Activated CD4-positive, alpha-beta T cell treated with anti-CD3 and anti-CD28 coated beads, Interleukin-10, Interleukin-2, amounts not matched to agents 100 ng/mL and 50 ng/mL, durations not matched to agents 16 hours and 8 hours (primary cell): ENCODE measurements at places on chromosomes 16 and 17.
A peak's percentile ranks its signal among the peaks of the same experiment; 100 is the strongest.

GRCh38 chr17:9367156-9367555 is 208.5 kb downstream of the STX8 start:
- DNase-seq, result no peak

GRCh38 chr17:31156326-31156725 is 61.5 kb downstream of the NF1 start:
- DNase-seq, result no peak

GRCh38 chr16:85825326-85825725 is 25.8 kb downstream of the COX4I1 start:
- DNase-seq, result no peak

GRCh38 chr17:49000943-49001342 is 3.8 kb downstream of the IGF2BP1 start:
- no peak for DNase-seq

DNA sequence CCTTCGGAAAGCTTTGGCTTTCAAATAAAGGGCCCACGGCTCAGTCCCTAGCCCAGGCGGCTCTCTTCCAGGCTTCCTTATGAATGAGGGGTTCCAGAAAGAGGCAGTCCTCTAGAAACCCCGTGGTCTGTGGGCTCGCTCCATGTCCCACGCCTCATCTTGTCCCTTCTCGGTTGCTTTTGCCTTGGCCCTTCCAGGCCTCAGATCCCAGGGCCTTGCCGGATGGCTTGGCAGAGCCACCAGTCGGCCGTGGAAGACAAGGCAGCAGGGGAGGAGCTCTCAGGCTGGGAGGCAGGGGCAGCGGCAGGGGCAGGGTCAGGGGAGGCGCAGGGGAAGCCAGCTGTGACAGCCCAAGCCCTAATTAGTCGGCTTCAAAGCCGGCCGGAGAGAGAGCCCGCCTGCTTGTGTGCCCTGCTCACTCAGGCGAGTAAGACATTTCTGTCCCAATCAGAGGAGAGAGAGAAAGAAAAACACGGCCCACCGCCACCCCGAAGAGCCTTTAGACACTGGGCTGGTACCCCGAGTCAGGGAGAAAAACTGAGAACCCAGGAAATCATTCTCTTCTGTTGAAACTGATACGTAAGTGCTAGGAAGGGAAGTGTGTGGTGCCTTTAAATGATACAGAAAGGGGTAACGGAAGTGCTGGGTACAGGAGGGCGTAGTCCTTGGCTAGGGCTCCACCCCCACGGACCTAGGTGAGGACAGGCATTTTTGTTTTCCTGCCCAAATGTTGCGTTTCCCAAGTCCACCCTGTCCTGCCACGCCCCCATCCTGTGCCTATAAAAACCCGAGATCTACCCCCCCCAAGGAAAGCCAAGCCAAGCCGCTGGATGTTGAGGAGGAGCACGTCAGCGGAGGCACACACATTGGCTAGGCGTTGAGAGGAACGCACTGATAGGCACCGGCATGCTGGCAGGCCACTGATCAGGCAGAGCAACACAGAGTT is 27.8 kb upstream of the MEIOC start:
- no peak for DNase-seq

DNA sequence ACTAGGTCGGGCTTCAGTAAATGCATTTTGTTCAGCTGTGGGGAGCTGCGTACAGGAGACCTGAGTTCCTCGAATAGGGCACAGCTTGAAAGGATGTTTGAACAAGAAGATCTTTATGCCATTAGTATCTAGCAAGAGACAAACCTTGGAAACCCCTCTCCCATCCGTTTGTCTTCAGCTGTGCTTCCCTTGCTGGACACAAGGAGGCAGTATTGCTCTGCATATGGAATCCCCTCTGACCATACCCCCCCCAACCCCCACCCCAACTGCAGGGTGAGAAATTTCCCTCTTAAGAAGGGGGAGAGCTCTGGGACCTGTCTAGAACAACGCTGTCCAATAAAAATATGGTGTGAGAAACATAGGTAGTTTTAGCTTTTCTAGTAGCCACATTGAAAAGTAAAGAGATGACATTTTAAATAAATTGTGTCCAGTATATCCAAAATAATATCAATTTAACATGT is 1.6 kb downstream of the MRM1 start:
- peak; percentile 84 for DNase-seq

DNA sequence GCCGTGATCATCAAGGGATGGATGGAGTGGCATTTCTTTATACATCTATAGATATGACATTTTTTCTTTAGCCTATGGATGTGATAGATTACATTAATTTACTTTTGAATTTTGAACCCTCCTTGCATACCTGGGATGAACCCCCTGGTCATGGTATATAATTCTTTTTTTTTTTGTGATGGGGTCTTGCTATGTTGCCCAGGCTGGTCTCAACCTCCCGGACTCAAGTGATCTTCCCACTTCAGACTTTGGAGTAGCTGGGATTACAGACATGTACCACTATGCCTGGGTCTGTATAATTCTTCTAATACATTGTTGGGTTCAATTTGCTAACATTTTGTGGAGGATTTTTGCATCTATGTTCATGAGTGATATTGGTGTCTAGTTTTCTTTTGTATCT is 1.7 kb upstream of the TNS4 start:
- no peak for DNase-seq

GRCh38 chr16:3664187-3664896 is 9.9 kb downstream of the DNASE1 start:
- DNase-seq, result no peak

- no peak for DNase-seq
Observed at GRCh38 chr17:63431939-63432804, 13.9 kb downstream of the CYB561 start.

DNA sequence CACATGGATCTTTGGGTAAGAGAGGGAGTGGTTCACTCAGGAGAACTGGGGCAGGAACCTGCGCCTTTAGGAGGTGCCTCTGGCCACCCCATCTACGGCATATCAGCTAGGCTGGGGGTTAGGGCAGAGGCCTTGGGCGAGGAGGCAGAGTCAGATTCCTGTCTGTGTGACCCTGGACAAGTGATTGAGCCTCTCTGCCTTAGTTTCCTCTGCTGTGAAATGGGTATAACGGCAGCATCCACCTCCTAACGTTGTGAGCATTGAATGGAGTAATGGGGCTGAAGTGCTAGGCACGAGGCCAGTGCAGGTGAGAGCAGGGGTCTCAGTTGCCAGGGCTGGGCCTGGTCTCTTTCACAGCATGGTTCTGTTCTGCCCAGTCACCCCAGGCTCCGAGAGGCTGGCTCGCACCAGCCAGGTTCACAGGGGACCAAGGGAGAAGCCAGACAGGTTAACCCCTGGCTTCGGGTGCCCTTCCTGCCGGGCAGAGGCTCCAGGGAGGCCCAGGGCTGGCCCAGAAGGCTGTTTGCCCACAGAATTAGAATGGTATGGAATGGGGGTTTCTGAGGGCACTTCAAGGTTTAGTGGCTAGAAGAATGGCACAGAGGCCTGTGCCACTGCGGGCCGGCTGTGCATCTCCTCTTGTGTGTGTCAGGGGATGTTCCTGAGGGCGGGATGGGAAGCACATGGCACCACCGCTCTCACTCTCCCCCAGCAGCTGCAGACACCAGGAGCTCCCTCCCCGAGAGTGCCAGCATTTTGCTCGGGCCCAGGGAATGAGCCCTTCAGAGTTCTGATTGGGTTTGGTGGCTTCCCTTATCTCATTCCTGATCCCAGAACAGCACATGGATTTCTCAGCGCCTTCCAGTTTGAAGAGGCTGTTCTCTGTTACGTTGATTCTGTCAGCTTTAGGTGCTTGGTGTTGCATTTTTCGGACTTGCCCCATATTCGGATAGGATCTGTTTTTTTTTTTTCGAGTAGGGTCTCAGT is 23.8 kb downstream of the UNC13D start:
- no peak for DNase-seq

- no peak for DNase-seq
Observed at GRCh38 chr17:15462976-15463772, 4.2 kb downstream of the CDRT4 start.

DNA sequence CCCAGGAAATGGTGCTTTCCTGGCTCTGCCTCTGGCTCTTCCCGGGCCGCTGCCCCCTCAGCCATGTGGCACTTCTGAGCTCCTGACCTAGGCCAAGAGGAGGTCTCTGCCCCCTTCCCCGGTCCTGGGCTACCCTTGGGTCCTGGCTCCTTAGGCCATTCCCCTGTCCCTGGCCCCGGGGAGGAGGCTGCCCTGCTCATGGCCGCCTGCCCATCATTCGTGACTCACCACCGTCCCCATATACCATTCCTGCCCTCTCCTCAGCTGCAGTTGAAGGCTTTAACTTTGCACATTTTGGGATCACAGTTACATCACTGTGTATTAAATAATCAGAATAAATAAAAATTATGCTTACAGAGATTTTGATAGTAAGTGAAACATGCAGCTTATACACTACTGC is 69.0 kb downstream of the GRIN2A start:
- DNase-seq, result no peak

GRCh38 chr16:59212492-59213024 is 478.4 kb upstream of the GOT2 start:
- DNase-seq, result no peak

GRCh38 chr16:81168406-81168805 is 70.1 kb upstream of the BCO1 start:
- no peak for DNase-seq

GRCh38 chr17:59366773-59367656 is 35.6 kb downstream of the YPEL2 start:
- DNase-seq, result no peak

- DNase-seq, result peak; percentile 94
Observed at GRCh38 chr16:14354561-14355351, 275.3 kb downstream of the PARN start.

- DNase-seq, result peak; percentile 4
Observed at GRCh38 chr17:65345261-65346005, 208.3 kb downstream of the RGS9 start.

- DNase-seq, result no peak
Observed at GRCh38 chr16:66346221-66346620, 20.3 kb upstream of the CDH5 start.

- no peak for DNase-seq
Observed at GRCh38 chr17:56880133-56880532, 33.7 kb downstream of the TRIM25 start.

DNA sequence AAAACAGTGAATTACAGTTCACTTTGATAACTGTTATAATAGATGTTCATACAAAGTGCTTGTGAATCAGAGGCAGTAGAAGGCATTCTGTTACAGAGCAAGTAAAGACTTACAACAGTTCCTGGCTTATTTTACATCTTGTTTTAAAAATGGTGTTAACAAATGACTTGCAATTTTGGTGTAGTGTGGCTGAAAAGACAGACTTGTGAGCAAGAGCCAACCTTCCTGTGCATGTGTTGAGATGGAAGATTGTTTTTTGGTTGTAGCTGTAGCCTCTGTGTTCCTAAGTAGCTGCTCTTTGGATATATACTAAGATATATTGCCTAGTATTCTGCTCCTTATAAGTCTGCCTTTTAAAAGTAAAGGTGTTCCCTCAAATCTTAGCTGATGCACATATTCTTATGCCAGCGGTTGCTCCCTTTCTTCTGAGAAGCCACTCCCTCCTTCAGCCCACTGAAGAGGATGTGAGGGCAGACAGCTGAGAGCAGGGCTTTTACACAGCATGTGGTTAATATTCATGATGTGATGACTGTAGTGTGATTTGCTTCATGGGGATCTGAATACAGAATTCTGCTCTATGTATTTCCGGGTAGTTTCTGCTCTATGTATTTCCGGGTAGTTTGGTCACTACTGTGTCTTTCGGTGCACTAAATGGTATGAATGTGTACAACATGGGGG is 182.3 kb downstream of the PHKB start:
- DNase-seq, result peak; percentile 22

- no peak for DNase-seq
Observed at GRCh38 chr17:1434150-1434549, 21.9 kb downstream of the CRK start.

DNA sequence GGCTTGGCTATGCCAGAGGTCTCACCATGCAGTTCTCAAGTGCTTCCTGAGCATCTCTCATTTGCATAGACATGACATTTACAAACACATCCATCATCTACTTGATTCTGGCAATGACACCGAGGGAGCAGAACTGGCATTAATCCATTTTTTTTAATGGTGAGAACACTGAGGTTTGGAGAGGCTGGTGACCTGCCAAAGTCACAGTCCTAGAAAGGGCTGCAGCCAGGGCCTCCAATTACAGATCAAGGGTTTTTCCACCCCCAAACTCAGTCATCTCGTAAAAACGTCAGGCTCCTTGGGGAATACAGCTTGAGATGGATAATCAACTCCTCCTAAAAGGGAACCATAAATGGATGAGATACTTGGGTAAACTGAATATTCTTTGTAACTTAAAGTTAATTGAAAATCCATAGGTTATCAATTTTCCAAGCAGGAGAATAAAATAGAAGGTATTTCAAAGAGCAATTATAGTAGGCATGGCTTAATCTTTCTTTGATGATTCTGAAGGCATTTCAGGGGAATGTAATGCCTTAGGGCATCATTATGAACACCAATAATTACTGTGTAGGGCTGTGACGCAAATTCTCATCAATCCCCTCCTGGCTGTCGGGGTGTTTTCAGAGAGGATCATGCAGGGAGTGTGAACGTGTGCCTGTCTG is 9.4 kb upstream of the MEOX1 start:
- no peak for DNase-seq

DNA sequence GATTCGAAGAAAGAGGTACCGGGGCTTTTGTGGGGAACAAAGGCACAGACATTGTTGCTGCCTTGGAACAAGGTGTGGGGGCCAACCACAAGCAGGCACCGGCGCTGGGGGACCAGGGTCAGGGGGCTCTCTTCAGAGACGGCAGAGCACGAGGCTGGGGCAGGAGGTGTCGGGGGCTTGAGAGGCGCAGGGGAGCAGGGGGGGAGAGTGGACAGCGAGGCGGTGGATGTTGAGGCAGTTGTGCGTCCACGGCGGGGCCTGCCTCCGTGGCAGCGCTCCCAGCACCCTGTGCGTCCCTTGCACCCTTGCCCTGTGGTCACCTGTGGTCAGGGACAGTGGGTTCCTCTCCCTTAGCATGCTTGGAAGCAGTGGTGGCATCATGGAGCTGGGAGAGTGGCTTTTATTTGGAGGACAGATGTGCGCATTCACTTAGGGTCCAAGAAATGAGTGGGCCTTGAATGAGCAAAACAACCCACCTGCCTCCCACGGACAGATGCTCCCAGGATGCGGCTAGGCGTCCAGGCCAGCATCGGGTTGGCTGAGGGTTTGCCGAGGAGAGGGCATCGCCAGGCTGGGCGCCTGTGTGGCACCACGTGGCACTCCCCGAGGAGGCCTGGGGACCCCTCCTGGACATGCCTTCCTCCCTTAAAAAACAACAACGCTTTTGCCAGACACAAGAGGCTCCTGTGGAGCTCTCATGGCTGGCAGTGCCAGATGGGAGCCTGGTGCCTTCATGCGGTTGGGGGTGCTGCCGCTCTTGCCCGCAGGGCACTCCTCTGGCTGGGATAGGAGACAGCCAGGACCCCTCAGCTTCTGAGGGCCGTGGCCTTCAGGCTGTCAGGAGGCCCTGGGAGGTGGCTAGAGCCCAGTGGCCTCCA is 113.0 kb downstream of the BANP start:
- no peak for DNase-seq
